ENCODE measurements at places on chromosomes 11 and 22.

GRCh38 chr22:44403602-44404329, 91.0 kb upstream of the SHISAL1 start:
- no peak for DNase-seq

GRCh38 chr22:23073526-23074229, 3.4 kb downstream of the GNAZ start:
- no peak for DNase-seq

DNA sequence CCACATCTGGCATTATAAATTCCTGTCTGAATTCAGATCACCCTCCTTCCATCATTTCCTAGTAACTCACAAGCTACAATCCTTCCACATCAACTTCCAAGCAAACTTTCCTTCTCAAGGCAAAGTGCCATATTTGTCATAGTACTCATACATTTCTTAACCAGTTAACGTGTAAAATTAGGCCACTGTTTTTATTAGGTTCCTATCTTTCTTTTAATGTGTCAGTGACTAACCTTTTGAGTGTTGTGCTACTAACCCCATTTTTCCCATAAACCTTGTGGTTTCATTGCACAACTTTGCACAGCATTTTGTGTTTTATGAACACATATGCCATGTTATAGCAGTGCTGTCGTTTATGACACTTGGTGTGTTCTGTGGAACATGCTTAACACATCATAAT, 90.1 kb downstream of the KIF18A start:
- DNase-seq, result no peak

- DNase-seq, result peak; percentile 65
Observed at GRCh38 chr22:46803031-46803880, 40.8 kb downstream of the TBC1D22A start.

- no peak for DNase-seq
Observed at GRCh38 chr11:28461846-28462245, 353.7 kb downstream of the METTL15 start.

DNA sequence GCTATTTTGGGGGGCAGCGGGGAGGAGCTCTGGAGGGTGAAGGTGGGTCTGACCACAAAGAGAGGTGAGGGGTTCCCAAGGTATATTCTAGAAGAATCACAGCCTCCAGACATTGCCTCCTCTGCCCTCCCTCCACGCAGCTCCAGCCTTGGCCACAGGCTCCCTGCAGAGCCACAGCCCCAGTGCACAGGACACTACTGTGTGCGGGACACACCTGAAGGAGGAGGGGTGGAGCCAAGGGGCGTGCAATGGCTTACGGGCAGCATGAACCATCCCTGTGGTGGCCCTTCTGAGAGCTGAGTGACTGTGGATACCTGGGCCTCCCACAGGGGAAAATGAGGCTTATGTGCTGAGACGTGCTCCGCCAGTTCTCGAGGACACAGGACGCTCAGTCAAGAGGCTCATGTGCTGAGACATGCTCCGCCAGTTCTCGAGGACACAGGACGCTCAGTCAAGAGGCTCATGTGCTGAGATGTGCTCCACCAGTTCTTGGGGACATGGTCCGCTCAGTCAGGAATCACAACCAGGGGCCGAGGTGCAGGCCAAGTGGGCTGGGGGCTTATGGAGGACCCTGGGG, 417.3 kb downstream of the SHANK2 start:
- DNase-seq, result no peak

DNA sequence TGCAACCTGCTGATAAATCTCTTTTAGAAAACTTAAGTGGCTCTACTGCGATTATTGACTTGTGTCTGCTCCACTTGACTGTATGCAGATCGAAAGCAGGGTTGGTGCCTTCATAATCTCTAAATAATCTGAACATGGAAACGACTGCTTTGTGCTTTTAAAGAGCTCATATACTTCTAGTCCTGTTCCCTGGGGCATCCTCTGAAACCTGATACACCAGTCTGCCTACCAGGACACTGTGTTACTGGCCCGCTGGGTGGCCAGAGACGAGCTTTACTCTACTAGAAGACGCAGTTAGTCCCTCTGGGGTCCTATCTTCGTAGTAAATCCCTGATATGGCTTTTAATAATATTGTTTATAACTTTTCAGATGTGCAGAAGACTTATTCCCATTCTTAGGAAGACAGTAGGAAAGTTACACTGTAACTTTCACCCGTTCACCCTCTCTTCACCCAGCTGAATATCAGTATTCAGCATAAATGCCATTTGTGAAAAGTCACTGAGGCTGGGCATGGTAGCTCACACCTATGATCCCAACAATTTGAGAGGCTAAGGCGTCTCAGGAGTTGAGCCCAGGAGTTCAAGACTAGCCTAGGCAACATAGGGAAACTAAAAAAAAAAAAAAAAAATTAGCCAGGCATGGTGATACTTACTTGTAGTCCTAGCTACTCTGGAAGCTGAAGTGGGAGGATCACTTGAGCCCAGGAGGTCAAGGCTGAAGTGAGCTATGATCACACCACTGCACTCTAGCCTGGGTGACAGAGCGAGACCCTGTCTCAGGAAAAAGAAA, 9.0 kb upstream of the HTR3B start:
- DNase-seq, result no peak

All from stimulated activated CD4-positive, alpha-beta T cell treated with anti-CD3 and anti-CD28 coated beads, Interleukin-1b, Interleukin-23, amount 100 ng/mL, for 4 hours (primary cell).